ENCODE measurements at places on chromosomes 1 and 21. TPM values are rescaled to one million over a fixed set of nuclear protein-coding genes. Genes with fewer than 3 reads are reported as not detected.

DNA sequence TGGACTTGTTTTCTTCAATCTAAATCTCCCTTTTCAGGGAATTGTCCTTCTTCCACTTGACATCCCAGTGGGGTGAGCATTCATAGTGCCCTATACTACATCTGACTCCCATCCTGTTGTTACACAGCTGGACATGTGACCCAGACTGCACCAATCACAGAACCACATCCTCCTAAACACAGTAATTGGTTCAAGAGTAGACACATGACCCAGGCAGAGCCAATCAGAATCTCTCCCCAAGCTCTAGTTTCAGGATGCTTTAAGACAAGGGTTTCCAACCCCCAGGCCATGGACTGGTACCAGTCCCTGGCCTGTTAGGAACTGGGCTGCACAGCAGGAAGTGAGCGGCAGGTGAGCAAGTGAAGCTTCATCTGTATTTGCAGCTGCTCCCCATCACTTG lies 5.6 kb upstream of the DDOST start:
- no peak overlapping the region for H3K27ac ChIP-seq
- no peaks in the 10 kb centered on the region for H3K36me3 ChIP-seq
- H3K27me3 ChIP-seq, result no peaks in the 10 kb centered on the region
- no peak for DNase-seq

GRCh38 chr1:50548243-50548642 lies 125.0 kb upstream of the DMRTA2 start:
- H3K27ac ChIP-seq, result no peak overlapping the region
- H3K4me3 ChIP-seq, result no peak overlapping the region
- H3K27me3 ChIP-seq, result no peaks in the 10 kb centered on the region
- DNase-seq, result no peak
- H3K36me3 ChIP-seq, result peaks cover 27% of the 10 kb centered on the region
- no peaks in the 10 kb centered on the region for H3K4me1 ChIP-seq

- H3K4me3 ChIP-seq, result no peak overlapping the region
- H3K27ac ChIP-seq, result no peak overlapping the region
- H3K27me3 ChIP-seq, result peaks cover 1% of the 10 kb centered on the region
- no peaks in the 10 kb centered on the region for H3K36me3 ChIP-seq
- peaks cover 12% of the 10 kb centered on the region for H3K4me1 ChIP-seq
- DNase-seq, result no peak
Observed at GRCh38 chr1:211601982-211602670, 23.2 kb upstream of the SLC30A1 start.

- no peak overlapping the region for H3K27ac ChIP-seq
- no peaks in the 10 kb centered on the region for H3K27me3 ChIP-seq
- DNase-seq, result no peak
- H3K36me3 ChIP-seq, result no peaks in the 10 kb centered on the region
Observed at GRCh38 chr1:163672976-163673758, 351.4 kb downstream of the NUF2 start.

GRCh38 chr1:42922687-42923366 lies 35.8 kb downstream of the SLC2A1 start:
- no peaks in the 10 kb centered on the region for H3K27me3 ChIP-seq
- DNase-seq, result peak; percentile 79

DNA sequence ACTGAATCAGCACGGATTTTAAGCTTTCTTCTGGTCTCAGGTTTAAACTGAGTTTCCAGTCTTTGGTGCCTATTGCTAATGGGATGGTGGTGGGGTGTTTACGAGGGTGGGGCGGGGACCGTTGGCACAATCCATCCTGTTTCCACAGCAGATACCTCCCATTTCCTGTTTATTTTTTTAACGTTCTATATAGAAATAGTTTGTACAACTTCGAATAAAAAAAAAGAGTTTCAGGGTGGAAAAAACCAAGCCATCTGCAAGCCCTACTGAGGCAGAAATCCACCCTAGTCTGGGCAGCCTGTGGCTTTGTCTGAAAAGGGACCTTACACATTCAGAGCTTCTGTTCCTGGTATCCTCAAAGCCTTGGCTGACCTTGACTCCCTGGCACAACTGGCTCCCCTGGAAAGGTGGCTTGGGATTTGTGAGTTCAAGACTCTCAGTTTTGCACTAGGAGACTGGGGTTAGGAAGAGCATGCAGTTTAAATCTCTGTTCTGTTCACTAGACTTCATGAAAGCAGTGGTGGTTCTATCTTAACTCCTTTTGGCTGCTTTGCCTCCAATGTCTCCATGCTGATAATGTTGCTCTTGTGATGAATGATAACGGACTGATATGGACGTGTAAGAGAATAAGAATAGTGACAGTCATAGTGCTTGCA lies 46.7 kb downstream of the VANGL2 start:
- H3K27me3 ChIP-seq, result no peaks in the 10 kb centered on the region
- peaks cover 36% of the 10 kb centered on the region for H3K4me1 ChIP-seq
- H3K27ac ChIP-seq, result peak overlapping the region; percentile 8
- H3K36me3 ChIP-seq, result no peaks in the 10 kb centered on the region
- DNase-seq, result no peak
- H3K4me3 ChIP-seq, result no peak overlapping the region

GRCh38 chr1:19596065-19596713 lies 47.9 kb upstream of the NBL1 start:
- H3K4me3 ChIP-seq, result peak overlapping the region; percentile 98
- H3K4me1 ChIP-seq, result peaks cover 49% of the 10 kb centered on the region
- no peak for DNase-seq
- peak overlapping the region; percentile 100 for H3K27ac ChIP-seq
- no peaks in the 10 kb centered on the region for H3K27me3 ChIP-seq

- peaks cover 6% of the 10 kb centered on the region for H3K27me3 ChIP-seq
- no peak for DNase-seq
- no peaks in the 10 kb centered on the region for H3K36me3 ChIP-seq
- H3K27ac ChIP-seq, result no peak overlapping the region
Observed at GRCh38 chr1:7110321-7110720, 325.1 kb downstream of the CAMTA1 start.

DNA sequence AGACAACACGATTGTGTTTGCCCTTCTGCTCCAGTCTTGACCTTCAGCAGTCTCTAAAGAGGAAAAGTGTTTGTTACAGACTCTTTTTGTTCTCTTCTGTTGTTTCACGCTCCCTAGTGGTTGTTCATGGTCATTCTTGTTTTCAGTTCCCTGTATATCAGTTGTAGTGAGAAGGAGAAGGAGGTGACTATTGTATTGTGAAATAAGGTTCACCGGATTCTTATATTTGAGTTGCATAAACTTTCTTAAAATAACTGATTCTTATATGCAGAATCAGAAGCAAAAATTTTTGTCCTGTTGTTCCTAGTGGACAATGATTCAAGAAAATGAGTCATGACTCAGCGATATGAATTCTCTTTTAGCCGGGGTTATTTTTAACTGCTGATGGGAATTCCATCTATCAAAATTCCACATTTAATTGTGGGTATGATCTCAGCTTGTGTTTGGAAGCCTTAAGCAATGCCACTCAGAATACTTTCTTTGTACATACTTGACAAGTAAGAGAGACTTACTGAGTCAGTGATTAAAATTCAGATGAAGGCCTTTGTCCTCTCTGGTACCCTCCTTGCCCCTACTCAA lies 152.2 kb downstream of the CLEC20A start:
- H3K27me3 ChIP-seq, result no peaks in the 10 kb centered on the region
- no peak overlapping the region for H3K27ac ChIP-seq
- DNase-seq, result no peak

- peaks cover 14% of the 10 kb centered on the region for H3K27me3 ChIP-seq
- DNase-seq, result no peak
- no peaks in the 10 kb centered on the region for H3K4me1 ChIP-seq
- H3K27ac ChIP-seq, result no peak overlapping the region
- no peak overlapping the region for H3K4me3 ChIP-seq
- no peaks in the 10 kb centered on the region for H3K36me3 ChIP-seq
Observed at GRCh38 chr1:224866940-224867339, 62.5 kb upstream of the DNAH14 start.

DNA sequence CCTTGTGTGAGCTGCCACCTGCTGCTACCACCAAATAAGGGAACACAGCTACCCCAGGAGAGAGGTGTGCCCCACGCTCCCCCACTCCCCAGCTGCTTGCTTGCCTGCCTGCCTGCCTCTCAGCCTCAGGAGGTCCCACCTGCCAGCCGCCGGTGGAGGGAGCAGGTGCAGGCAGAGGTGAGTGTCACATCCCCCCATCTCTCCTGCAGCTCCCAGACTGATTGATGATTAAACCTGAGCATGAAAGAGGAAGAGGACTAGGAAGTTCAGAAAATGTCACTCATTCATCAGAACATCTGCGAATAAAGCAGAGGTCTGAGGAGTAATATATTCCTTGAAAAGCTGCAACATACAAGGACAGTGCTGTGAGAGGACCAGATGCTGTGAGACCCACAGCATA lies 58.6 kb upstream of the HIVEP3 start:
- no peaks in the 10 kb centered on the region for H3K27me3 ChIP-seq
- H3K4me1 ChIP-seq, result peaks cover 22% of the 10 kb centered on the region
- H3K27ac ChIP-seq, result no peak overlapping the region
- no peaks in the 10 kb centered on the region for H3K36me3 ChIP-seq

Gene FPGT
- total RNA-seq, result 10.2 TPM

Gene TFF2
- total RNA-seq, result not detected

Gene HRNR
- total RNA-seq, result not detected

Gene SH2D2A
- total RNA-seq, result 24.3 TPM
